ENCODE measurements at places on chromosomes 7 and 10. TPM values are rescaled to one million over a fixed set of nuclear protein-coding genes. Genes with fewer than 3 reads are reported as not detected.

DNA sequence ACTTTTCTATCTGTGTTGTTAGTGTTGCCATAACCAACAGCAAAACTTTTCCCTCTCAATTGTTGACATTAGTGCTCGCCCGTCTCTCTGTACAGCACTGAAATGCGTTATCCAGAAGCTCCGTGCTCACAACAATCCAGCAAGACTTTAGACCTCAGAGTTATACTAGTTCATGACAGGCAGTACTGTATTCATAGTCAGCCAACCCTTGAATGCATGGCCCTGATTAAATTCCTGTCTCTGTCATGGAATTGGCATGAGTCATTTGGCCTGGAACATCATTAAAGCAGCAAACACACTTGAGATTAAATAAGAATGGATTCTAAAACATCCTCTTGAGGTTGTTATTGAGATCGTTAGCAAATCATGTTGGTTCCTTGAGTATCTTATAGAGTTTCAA lies 405.5 kb upstream of the C7orf33 start:
- no peak for ATAC-seq

GRCh38 chr7:87452279-87452678 lies 23.2 kb downstream of the ABCB4 start:
- no peak for ATAC-seq

GRCh38 chr7:75739796-75740672 lies 1.3 kb upstream of the HIP1 start:
- ATAC-seq: no peak

DNA sequence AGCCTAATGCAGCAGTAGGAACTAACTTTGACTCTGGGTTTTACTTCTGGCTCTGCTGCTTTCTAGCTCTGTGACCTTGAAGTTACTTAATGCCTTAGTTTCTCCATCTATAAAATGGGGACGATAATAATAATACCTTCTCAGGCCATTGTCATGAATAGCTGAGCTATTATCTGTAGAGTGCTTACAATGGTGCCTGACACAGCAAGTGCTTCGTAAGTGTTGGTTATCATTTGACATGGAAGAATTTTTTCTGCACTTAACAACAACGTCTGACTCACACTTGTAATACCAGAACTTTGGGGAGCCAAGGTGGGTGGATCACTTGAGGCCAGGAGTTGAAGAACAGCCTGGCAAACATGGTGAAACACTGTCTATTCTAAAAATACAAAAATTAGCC lies 140.5 kb downstream of the ARL4A start:
- ATAC-seq: no peak

- ATAC-seq: no peak
Measured at GRCh38 chr7:27104341-27105058, 2.0 kb upstream of the HOXA2 start.

GRCh38 chr7:34575006-34575405 lies 83.0 kb upstream of the NPSR1 start:
- no peak for ATAC-seq

GRCh38 chr7:138981332-138982203 lies at the start of gene KIAA1549:
Gene KIAA1549, minus strand, starts transcription at chr7:138981389. Its CDS starts 120 bp downstream, at chr7:138981269.
- ATAC-seq: peak; percentile 97

DNA sequence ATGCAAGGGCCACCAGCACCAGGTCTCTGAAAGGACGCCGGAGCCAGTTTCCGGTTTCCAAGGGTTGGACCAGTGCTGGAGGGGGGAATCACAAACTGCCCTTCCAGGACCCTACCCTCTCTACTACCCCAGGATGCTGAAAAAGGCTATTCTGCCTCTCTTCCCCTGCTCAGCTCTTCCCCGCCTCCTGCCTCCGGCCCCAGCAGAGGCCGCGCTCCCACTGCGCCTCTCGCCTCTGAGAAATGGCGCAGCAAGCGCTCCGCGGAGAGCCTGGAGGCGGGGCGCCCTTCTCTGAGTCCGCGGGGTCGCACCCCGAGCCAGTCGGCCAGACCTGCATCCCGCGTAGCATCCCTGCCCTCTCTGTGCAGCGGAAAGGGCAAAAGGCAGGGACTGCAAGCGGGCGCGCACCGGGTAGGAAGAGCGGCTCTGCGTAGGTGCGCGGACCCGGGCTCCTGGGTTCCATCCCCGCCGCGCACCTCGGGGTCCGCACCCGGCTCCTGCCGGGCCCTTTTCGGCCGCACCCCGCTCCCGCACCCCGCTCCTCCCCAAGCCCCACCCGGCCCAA lies 476 bp upstream of the RET start:
- ATAC-seq: no peak

- ATAC-seq: no peak
Measured at GRCh38 chr7:121198502-121198901, 130.3 kb upstream of the WNT16 start.

DNA sequence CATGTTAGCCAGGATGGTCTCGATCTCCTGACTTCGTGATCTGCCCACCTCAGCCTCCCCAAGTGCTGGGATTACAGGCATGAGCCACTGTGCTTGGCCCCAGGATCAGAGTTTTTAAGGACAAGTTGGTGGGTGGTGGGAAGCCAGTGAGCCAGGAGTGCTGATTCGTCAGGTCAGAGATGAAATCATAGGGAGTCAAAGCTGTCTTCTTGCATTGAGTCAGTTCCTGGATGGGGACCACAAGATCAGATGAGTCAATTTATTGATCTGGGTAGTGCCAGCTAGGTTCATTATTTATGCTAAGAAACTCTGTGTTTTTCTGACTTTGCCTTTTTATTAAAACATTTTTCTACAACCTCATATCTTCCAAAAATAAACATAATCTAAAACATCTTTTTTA lies 423.8 kb downstream of the ARL4A start:
- no peak for ATAC-seq

- ATAC-seq: no peak
Measured at GRCh38 chr10:17907641-17908040, 44.1 kb upstream of the SLC39A12 start.

DNA sequence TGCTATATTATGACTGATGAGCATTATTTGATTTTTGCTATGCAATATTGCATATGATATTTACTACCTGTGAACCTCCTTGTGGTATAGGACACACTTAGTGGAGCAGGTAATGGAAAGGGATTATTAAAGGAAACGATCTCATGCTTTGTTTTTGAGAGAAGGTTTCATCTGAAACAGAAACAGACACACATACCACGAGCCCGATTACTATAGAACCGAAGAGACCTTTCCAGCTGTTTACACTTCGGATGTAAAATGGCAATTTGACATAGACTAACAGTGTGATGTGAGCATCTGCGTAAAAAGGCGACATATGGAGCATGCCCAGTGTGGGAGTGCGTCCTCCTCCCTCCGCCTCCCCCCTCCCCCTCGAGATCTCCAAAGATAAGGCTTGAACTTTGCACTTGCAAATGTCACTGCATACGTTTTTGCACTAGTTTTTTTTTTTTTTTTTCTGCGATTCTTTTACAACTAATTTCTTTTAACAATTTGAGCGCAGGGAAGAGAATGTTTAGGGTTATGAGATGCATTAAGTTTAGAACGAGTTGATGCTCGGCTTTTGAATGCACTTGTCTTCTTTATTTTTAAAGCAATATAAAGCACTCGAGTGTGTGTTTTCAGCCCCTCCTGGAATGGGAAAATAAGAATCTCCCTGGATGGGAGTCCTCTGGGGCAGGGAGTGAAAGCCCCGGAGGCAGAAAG lies 251.0 kb downstream of the NSUN6 start:
- no peak for ATAC-seq

GRCh38 chr7:91541641-91542040 lies 277.4 kb downstream of the FZD1 start:
- ATAC-seq: no peak

DNA sequence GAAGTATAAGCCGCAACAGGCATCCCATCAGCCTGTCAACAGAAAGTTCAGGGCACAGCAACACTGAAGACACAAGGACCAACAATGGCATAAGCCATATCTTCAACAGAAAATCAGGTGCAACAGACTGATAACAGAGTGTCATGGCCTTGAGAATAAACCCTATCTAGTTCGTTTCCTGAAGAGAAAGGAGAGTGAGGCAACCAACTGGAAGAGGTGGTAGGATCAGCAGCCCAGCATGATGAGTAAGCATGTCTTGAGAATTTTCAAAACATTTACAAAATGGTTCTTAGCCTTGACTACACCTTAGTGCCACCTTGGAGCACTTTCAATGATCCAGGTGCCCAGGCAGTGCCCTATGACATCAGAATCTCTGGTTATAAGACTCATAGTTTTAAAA lies 290.2 kb upstream of the SEMA3C start:
- ATAC-seq: no peak

- no peak for ATAC-seq
Measured at GRCh38 chr7:4257146-4258111, 424.7 kb upstream of the FOXK1 start.

DNA sequence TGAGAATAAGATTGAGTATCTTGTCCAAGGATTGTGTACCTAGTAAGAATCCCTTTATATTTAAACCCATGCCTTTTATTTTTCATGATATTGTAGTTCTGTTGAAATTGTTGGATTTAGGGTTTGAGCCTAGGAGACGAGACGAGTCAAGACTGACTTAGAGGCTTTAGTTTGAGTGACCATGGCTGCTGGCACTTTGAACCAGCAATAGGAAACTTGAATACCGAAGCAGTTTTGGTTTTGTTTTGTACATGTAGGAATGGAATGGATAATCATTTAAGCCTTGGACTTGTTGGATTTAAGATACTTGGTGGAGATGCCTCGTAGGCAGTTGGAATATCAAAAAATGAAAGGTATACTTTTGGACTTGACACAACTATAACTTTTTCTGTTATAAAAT lies 229.0 kb downstream of the BICC1 start:
- ATAC-seq: no peak

GRCh38 chr7:12713625-12714378 lies 26.4 kb downstream of the ARL4A start:
- no peak for ATAC-seq

- ATAC-seq: no peak
Measured at GRCh38 chr7:112572669-112573301, 92.0 kb downstream of the LSMEM1 start.

DNA sequence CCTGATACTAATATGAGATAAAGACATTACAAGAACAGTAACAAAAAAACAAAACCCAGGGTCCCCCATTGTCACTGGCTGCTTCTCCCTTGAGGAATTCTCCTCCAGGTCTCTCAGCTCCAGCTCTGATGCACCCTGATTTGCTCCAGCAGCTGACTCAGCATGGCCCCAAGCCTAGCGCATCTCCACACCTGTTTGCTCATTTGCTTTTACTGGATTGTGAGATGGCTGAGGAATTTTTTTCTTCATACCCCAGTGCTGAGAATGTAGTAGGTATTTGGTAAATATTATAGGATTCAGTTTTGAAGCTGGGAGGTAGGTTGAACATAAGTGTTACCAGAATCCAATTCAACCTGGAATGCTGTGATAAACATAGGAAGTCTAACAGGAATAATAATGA lies 171.9 kb downstream of the PKD1L1 start:
- ATAC-seq: no peak

DNA sequence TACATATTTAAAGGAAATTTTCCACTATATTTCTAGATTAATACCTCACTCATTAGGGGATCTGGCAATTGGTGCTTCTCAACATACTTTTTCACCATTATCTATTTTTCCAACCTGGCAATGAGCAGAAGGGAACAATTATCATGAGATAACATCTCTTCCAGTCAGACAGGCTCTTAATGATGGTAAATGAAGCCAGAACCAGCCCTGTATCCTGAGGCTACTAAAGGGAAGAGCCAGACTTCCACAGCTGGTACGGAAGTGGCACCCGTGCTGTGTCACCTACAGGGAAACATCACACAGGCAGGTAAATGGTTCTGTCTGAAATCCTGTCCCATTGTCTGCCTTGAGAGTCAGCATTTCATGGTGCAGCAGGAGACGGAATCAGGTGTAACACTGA lies 75.9 kb downstream of the ELMO1 start:
- ATAC-seq: no peak

DNA sequence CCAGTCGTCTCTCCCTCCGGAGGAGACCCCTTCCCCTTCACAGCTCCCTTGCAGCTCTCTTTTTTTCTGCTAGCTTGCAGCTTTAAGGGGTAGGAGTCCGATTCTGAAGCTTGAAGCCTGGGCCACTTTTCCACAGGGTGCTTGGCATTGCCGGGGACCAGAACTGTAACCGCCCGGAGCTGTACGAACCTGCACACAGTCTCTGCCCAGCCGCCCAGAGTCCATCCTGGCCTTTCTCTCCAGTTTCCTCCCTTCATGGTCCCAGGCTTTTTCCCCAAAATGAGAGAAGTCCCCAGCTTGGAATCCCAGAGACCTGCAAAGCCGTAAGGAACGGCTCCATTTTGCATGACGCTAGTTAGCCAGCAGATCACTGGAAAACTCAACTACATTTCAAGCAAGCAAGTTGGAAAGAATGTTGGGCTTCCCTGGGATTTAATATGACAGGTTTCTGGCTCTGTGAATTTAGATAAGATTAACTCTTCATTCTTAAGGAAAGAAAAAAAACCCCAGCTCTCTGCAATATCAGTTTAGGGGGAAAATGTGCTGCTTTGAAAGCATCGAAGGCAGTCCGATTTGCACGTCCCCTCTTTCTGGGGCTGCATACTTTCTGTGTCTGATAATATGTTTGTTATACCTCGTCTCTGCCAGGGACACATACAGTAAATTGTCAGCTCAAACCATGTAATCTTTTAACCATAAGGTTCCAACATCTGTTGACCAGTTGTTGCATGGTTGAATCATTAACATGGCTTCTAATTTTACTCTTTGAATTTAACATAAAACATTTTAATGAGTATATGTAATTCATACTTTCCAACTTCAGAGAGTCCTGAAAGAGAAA lies 190.0 kb upstream of the LYZL2 start:
- no peak for ATAC-seq

DNA sequence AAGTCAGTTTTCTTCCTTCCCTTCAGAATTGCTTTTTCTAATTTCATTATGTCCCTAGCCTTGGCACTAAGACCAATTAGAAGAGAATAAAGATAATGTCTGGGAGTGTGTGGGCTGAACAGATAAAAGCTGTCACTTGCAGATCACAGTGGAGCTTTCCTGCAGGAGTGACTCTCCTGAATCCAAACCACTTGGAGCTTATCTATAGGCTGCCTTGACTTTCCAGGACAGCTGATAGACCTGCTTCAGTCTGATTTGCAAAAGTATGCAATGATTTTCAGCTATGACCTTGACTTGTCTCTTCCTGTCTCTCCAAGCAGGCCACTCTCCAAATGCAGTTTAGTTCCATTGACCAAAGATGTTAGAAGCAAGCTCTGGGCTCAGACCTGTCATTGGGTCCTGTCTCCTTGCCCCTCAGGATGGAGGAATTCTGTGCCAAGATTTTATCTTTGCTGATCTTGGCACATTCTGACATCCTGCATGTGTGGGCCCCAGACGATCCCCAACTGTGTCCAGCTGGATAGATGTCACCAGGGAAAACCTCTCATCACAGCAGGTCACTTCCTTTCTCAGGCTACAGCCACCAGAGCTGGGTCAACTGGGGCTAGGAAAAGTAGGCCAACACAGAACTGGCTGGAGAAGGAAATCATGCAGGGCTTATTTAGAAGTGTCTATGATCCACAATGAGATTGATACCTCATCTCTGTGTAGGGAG lies 120.9 kb upstream of the ZNF438 start:
- no peak for ATAC-seq

- ATAC-seq: no peak
Measured at GRCh38 chr7:82049442-82049841, 279.6 kb upstream of the HGF start.

- no peak for ATAC-seq
Measured at GRCh38 chr10:124997306-124997705, 55.4 kb downstream of the ZRANB1 start.

Gene ZNF438
- total RNA-seq: 13.7 TPM

Gene TMEM196
- not detected for total RNA-seq

Gene PLEKHS1
- total RNA-seq: 0.12 TPM

Gene OR2A12
- total RNA-seq: not detected

Gene WDFY4
- total RNA-seq: 1.8 TPM

Gene FRG2B
- total RNA-seq: not detected

Gene MAP3K8
- total RNA-seq: 35.2 TPM

Gene SORBS1
- 1,982 TPM for total RNA-seq

Gene ASZ1
- not detected for total RNA-seq

Gene PLXNA4
- total RNA-seq: 4.8 TPM

All from gastroesophageal sphincter (tissue), 4 donors.